Panc1 (cell line): ENCODE measurements at places on chromosomes 6 and 20.

GRCh38 chr6:80226151-80226550 lies 119.7 kb downstream of the BCKDHB start:
- no peaks in the 10 kb centered on the region for H3K27me3 ChIP-seq
- H3K27ac ChIP-seq, result no peak overlapping the region
- H3K36me3 ChIP-seq, result no peaks in the 10 kb centered on the region
- no peak for DNase-seq
- H3K4me1 ChIP-seq, result no peaks in the 10 kb centered on the region
- H3K4me3 ChIP-seq, result no peak overlapping the region

DNA sequence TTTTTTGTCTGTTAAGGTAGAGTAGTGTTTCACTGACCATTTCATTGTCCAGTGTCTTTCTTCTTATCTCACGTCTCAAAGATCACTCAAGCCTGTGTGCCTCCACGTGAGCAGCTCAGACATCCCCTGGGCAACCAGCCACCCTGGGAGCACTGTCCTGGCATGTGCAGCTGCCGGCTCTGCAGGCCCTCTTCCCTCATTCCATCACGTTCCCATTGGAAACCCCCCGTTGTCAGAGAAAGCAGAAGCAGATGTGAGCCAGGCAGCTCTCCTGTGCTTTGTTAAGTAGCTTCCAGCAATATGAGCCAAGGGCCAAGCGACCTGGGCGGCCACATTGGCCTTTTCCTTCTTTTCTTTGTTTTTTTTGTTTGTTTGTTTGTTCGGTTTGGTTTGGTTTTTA lies 233.2 kb upstream of the SYNDIG1 start:
- no peak overlapping the region for H3K4me3 ChIP-seq
- H3K27me3 ChIP-seq, result no peaks in the 10 kb centered on the region; the same call in 1 of the 2 replicates
- H3K27ac ChIP-seq, result no peak overlapping the region
- H3K36me3 ChIP-seq, result no peaks in the 10 kb centered on the region
- H3K4me1 ChIP-seq, result no peaks in the 10 kb centered on the region
- no peak for DNase-seq

DNA sequence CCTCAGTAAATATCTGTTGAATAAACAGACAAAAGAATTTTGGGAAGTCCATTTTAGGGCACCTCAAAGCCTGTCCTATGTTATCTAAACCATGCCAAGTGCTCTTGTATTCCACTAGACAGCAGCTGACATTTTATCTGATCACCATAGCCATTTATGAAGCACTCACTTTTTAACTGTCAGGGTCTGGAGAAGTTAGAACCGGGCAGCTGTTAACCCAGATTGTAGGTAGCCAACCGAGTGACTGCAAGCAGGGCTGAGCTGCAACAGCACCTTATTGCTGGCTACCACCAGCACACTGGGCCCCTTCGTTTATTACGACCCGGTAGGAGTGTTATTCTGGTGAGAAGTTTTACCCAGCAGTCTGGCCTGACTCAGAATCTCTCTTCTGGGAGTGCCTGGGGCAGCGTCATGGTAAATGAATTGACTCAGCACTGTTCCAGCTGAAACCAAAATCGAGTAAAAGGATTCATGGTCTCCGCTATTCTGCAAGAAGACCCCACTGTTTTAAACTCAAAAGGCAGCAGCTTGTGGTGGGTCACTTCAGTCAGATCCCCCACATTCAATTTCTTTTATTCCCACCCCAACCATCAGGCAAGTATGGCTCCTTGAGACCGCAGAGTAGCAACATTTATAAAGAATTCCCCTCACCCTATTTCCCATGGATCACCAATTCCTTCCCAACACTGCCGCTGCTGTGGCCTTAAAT lies 1.7 kb downstream of the UBE2V1 start:
- no peak for DNase-seq
- H3K36me3 ChIP-seq, result no peaks in the 10 kb centered on the region; the same call in 1 of the 2 replicates
- no peaks in the 10 kb centered on the region for H3K27me3 ChIP-seq
- peaks cover 70% of the 10 kb centered on the region for H3K4me1 ChIP-seq
- peak overlapping the region; percentile 98 for H3K4me3 ChIP-seq
- peak overlapping the region; percentile 96 for H3K27ac ChIP-seq

DNA sequence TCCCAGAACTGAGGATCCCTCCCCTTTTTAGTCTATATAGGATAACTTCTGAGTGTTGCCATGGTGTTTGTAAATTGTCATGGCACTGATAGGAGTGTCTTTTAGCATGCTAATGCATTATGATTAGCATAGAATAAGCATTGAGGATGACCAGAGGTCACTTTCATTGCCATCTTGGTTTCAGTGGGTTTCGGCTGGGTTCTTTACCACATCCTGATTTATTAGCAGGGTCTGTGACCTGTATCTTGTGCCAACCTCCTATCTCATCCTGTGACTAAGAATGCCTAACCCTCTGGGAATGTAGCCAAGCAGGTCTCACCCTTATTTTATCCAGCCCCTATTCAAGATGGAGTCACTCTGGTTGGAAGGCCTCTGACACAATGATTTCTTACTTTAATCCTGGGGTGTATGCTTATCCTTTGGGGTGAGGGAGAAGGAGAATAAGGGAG lies 19.6 kb downstream of the WFDC2 start:
- no peak for DNase-seq
- H3K4me3 ChIP-seq, result no peak overlapping the region
- peaks cover 2% of the 10 kb centered on the region; the same call in 1 of the 2 replicates for H3K27me3 ChIP-seq
- H3K27ac ChIP-seq, result no peak overlapping the region
